Uterine smooth muscle cell (primary cell): ENCODE measurements at places on chromosomes 12 and 14. TPM values are rescaled to one million over a fixed set of nuclear protein-coding genes. Genes with fewer than 3 reads are reported as not detected.

INSM2 gene
- not detected in 2 replicates for total RNA-seq

FGF6 gene
- total RNA-seq = not detected in 2 replicates

FAIM2 gene
- total RNA-seq = 1.5 and 3.0 TPM in 2 replicates

SRGAP1 gene
- 17.0 and 23.4 TPM in 2 replicates for total RNA-seq

RPGRIP1 gene
- under 0.01 TPM in 1 of 2 replicates, not detected in the other for total RNA-seq

MYH6 gene
- not detected in 2 replicates for total RNA-seq

OVCH1 gene
- under 0.01 TPM in 1 of 2 replicates, not detected in the other for total RNA-seq

MLXIP gene
- 14.7 and 19.1 TPM in 2 replicates for total RNA-seq

KRT81 gene
- total RNA-seq = under 0.01 TPM in 1 of 2 replicates, not detected in the other

KRT72 gene
- total RNA-seq = not detected in 2 replicates

AMN1 gene
- total RNA-seq = 11.2 and 11.3 TPM in 2 replicates

SDR9C7 gene
- not detected in 2 replicates for total RNA-seq

TMEM52B gene
- not detected in 2 replicates for total RNA-seq

CIDEB gene
- 1.6 and 2.9 TPM in 2 replicates for total RNA-seq

LTBR gene
- total RNA-seq = 31.2 and 56.7 TPM in 2 replicates

FANCM gene
- total RNA-seq = 6.2 and 12.3 TPM in 2 replicates

RPS6KL1 gene
- total RNA-seq = 1.1 and 1.7 TPM in 2 replicates

ACSM4 gene
- not detected in 2 replicates for total RNA-seq

KLRB1 gene
- total RNA-seq = not detected in 2 replicates

AQP6 gene
- total RNA-seq = 0.12 TPM in 1 of 2 replicates, not detected in the other

ATL1 gene
- 7.2 and 10.0 TPM in 2 replicates for total RNA-seq

CLEC9A gene
- total RNA-seq = not detected in 2 replicates

FLVCR2 gene
- total RNA-seq = 1.8 and 2.0 TPM in 2 replicates

LPAR5 gene
- total RNA-seq = 0.12 TPM in 1 of 2 replicates, not detected in the other

C12orf56 gene
- total RNA-seq = 3.3 and 3.9 TPM in 2 replicates

PITPNM2 gene
- total RNA-seq = 4.6 and 6.5 TPM in 2 replicates

KRT4 gene
- under 0.01 TPM in 1 of 2 replicates, not detected in the other for total RNA-seq

RASSF3 gene
- total RNA-seq = 44.1 and 49.6 TPM in 2 replicates

GNS gene
- total RNA-seq = 136 and 265 TPM in 2 replicates

SMIM41 gene
- 0.11 and 0.37 TPM in 2 replicates for total RNA-seq

LGMN gene
- 10.3 and 25.9 TPM in 2 replicates for total RNA-seq

VDR gene
- total RNA-seq = 2.7 and 9.2 TPM in 2 replicates

DICER1 gene
- total RNA-seq = 23.0 and 31.3 TPM in 2 replicates

TUNAR gene
- not detected in 2 replicates for total RNA-seq

JDP2 gene
- total RNA-seq = 41.3 and 127 TPM in 2 replicates

TNS2 gene
- 27.6 and 30.5 TPM in 2 replicates for total RNA-seq

ACVRL1 gene
- total RNA-seq = 9.8 and 12.5 TPM in 2 replicates

LBHD2 gene
- total RNA-seq = not detected in 2 replicates

VASH1 gene
- 2.8 and 6.4 TPM in 2 replicates for total RNA-seq

RXYLT1 gene
- total RNA-seq = 17.2 and 17.7 TPM in 2 replicates

POTEG gene
- not detected in 2 replicates for total RNA-seq

FITM1 gene
- 0.37 TPM in 1 of 2 replicates, not detected in the other for total RNA-seq

CD27 gene
- 0.12 TPM in 1 of 2 replicates, not detected in the other for total RNA-seq

C12orf54 gene
- total RNA-seq = not detected in 2 replicates

SYNE3 gene
- 12.9 and 18.0 TPM in 2 replicates for total RNA-seq

IRAK4 gene
- total RNA-seq = 22.6 and 26.1 TPM in 2 replicates

NYNRIN gene
- 9.1 and 13.2 TPM in 2 replicates for total RNA-seq
